Stimulated activated CD8-positive, alpha-beta memory T cell treated with anti-CD3 and anti-CD28 coated beads, Interleukin-15, amount 100 ng/mL, for 24 hours (primary cell): ENCODE measurements at places on chromosomes 5 and 9.

GRCh38 chr9:110410961-110411360, 73.3 kb upstream of the TXNDC8 start:
- DNase-seq = no peak

- DNase-seq = no peak
Observed at GRCh38 chr5:134937526-134937925, 30.2 kb upstream of the CATSPER3 start.

- no peak for DNase-seq
Observed at GRCh38 chr9:134372581-134373267, 46.5 kb downstream of the RXRA start.

DNA sequence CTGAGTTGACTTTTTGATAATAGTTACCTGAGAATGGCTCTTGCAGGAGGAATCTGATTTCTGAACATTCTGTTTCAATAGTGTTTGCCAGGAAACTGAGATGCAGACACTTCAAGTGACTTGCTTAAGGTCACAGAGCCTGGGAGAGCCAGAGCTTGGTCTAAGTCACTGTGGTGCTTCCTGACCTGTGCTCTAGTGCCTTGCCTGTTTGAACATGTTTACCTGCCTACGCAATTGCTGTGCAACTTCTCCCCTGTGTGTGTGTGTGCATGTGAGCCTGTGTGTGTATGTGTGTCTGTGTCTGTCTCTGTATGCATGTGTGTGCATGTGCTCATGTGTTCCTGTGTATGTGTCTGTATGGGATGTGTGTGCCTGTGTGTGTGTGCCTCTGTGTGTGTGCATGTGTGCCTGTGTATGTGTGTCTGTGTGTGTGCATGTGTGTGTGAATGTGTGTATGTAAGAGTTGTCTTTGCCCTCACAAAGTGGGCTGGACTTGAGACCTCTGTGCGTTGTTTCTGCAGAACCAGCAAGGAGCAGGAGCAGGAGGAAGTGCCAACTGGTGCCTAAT, 185.8 kb downstream of the GADD45G start:
- no peak for DNase-seq

DNA sequence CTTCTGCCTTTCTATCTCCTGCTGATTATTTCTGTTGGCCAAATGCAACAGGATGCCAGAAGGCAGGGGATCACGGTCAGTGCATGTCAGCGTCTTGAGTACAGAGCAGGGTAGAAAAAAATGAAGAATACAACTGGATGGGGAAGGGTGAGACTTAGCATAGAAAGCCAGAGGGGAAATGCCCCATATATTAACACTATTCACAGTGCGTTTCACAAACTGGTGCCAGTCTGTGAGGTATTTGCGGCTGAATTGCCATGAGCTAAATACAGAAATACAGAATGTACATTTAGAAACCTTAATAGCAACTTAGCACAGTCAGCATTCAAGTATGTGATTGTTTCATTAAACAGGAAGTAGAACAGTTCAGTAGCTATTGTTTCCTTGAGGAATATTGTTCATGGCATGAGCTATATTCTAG, 31.0 kb upstream of the SLC1A3 start:
- no peak for DNase-seq

GRCh38 chr5:142357469-142358090, 32.8 kb upstream of the SPRY4 start:
- no peak for DNase-seq

- DNase-seq = no peak
Observed at GRCh38 chr9:109317979-109318741, 2.7 kb downstream of the EPB41L4B start.

- no peak for DNase-seq
Observed at GRCh38 chr5:143010351-143010750, 240.2 kb downstream of the ARHGAP26 start.

GRCh38 chr9:86486891-86487837, 133.0 kb upstream of the TUT7 start:
- no peak for DNase-seq
